AG04449 (cell line): ENCODE measurements at places on chromosomes 3 and 15.

- no peak for DNase-seq
These were observed 30.3 kb upstream of the CTNNB1 start for GRCh38 chr3:41169023-41169422.

GRCh38 chr3:12598890-12599289, 42.0 kb downstream of the MKRN2 start:
- DNase-seq = no peak

GRCh38 chr3:108645364-108645763, 55.8 kb downstream of the DZIP3 start:
- DNase-seq = no peak

- DNase-seq = no peak
These were observed 289.0 kb upstream of the RASGRP1 start for GRCh38 chr15:38853608-38854007.

DNA sequence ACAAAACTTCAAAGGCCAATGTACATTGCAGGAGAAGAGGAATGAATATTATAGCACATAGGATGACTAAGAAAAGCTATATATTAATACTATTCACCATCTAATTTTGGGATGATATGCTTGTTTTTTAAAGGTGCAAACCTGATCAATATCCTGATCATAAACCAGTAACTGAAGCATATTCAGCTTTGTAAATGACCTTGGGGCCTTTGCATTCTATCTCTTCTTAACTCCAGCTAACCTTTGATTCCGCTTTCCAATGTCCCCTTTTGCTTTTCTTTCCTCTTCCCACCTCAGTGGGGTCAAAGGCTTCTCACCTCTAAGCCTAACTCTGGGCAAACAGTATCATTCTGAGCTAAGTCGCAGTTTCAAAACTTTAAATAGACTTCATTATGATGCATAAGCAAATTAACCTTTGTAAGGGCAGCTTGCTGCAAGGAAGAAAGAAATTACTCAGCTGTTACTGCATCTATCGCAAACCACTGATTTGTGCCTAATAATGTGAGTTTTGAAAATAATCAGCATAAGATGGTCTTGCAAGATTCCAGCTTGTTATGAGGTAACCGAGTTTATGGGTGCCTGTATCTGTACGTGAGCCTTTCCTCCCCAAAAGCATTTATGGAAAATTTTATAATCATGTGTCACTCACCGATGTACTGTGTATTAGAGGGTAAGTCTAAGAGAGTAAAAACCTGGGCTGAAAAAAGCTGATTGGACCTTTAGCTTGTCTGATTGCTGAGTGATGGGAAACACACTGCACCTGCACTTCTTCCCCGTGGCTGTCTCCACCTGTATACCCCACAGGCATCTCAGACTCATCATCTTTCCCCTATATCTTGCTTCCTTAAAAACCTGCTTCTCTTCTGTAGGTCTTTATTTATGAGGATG, 116.8 kb downstream of the TPRG1 start:
- no peak for DNase-seq

GRCh38 chr3:77038930-77039605, 831 bp upstream of the ROBO2 start:
- DNase-seq = no peak

- no peak for DNase-seq
These were observed 18.2 kb downstream of the CRTAP start for GRCh38 chr3:33132019-33132360.

DNA sequence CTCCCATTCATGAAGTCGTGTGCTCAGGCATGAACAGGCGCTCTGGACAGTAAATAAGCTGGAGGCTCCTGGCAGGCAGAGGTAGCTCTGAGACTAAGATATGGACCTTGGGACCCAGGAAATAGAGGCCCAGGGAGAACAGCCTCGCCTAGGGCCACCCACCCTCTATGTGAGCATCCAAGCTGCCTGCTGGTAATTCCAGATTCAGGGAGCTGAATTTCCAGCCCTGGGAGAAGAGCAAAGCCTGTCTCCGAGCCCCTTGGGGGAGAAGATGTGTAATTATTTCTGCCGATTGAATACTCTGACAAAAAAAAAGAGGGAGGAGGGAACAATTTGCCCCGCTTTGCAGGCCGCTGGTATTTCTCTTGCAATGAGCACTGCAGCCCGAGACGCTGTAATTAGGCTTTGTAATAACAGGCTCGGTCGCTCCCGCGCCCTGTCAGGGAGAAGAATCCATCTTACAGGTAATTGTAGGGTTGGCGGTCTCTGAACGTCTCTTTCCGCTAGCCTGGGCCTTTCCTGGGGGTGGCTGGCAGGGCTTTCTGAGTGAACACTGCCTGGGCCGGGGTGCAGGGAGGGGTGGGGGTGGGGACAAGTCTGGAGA, 131.5 kb downstream of the WNT7A start:
- no peak for DNase-seq

- DNase-seq = no peak
These were observed 28.1 kb upstream of the LHFPL4 start for GRCh38 chr3:9581742-9582141.

DNA sequence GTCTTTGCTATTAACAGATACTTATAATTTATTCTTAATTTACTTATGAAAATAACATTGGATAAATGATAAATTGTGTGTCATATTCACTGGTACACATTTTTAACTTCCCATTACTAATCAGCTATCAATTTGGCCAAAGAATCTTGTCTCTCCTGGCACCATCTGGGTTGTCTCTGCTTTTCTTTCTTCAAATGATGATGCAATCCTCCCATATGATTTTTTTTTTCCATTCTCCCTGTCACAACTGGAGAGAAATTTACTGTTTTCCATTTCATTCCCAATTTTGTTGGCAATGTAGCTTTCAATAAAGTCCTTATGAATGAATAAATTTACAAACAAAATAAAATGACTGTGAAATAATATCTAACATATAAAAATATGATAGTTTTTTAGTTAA, 743.7 kb upstream of the EPHA6 start:
- no peak for DNase-seq

DNA sequence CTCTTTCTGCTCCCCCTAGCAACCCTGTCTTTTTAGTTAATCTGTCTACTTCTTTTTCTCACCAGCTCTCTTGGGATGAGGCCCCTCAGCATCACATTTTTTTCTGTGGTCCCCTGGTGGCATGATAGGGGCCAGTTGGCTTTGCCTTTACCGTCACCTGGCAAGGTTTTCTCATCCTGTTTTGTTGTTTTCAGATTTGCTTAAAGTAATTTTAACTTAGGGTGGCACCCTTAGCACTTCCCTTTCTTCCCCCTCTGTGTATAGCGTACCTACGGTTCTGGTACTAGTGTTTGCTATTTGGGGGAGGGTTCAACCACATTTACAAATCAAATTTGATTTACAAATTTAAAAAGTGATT, 35.6 kb downstream of the PDCD6IP start:
- DNase-seq = no peak

GRCh38 chr3:41195946-41196345, 3.4 kb upstream of the CTNNB1 start:
- no peak for DNase-seq

DNA sequence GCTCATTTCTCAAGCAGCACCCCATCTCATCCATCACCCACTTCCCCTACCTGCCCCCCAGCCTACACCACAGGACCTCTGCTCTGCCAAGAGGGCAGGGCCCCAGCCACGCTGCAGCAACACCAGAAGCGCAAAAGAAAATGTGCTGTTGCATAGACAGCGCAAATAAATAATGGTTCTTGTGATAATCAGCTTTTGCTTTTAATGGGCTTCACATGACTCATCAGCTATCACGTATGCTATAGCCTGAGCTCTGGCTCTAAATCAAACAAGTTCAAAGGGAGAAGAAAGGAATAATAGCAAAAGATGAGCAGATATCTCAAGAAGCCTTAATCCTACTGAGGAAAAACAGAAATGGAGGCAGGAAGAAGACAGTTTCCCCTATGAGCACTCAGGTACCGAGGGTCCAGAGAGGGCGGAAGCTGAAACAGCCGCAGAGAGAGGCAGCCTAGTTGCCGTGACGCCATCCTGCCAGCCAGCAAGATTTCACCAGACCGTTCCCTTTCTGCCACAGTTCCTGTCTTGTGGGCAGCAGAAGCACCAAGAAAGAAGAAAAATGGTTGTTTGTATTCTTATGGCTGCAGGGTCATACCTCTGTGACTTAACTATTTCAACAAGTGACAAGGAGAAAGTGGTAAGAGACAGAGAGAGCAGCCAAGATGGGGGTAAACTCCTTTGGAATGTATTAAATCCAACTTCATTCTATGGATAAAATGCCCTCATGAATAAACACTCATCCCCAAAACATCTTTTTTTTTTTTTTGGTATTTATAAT, 22.0 kb downstream of the RAB27A start:
- no peak for DNase-seq

DNA sequence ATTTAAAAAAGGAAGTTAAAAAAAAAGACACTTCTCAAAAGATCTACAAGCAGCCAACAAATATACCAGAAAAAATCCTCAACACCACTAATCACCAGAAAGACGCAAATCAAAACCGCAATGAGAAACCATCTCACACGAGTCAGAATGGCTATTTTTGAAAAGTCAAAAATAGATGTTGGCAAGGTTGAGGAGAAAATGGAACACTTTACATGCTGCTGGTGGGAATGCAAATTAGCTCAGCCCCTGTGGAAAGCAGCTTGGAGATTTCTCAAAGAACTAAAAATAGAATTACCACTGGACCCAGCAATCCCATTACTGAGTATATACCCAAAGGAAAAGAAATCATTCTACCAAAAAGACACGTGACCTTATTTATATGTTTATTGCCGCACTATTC, 574.7 kb upstream of the ADAMTS9 start:
- DNase-seq = no peak

DNA sequence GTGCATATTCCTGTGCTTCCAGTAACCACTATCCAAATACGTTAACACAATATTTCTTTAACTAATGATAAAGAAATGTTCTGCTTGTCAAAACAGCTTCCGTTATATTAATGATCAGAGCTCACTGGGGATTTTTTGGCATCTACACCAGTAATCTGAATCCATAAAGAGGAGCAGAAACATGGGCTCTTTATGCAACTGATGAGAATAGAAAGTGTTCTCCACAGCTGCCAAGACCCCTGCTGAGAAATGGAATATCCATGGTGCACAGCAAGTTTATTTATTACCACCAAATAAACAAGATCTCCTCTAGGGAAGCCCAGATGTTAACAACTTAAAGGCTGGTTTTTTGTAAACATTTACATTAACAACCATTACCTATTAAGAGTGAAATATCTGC, 54.5 kb downstream of the ALDH1A2 start:
- no peak for DNase-seq

DNA sequence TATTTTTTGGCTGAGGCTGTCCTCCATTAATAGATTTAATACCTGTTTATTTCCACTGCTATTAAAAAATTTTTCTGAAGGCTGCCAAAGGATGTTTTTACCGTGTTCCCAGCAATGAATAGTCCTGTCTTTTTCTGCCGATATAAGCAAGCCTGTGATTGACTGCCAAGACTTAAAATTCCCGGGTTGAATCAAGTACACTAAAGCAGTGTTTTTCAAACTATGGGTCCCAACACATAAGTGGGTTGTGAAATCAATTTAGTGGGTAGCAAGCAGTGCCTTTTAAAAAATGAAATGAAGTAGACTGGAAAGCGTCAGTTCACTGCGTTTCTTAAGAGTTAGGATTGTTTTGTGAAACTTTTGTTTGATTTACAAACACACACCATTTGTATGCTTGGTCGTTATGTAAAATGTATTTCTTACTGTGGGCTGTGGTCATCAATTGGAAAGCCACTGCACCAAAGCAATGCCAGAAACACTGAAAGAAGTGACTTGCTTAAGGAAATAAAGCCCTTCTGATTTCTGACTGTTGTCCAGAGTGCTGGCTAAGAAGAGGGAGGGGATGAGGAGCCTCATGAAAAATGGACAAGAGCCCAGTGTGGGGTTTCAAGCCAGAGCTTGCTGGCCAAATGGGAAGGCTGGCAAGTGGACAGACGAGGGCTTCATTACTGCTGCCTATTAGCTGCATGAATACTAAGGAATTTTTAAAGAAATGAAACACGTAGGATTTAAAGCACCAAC, 206.0 kb downstream of the THRB start:
- DNase-seq = no peak

- no peak for DNase-seq
These were observed 230.8 kb upstream of the TBC1D5 start for GRCh38 chr3:17972959-17973906.

GRCh38 chr15:71730277-71731144, 79.8 kb upstream of the NR2E3 start:
- DNase-seq = no peak

GRCh38 chr3:178386401-178386800, 149.8 kb upstream of the KCNMB2 start:
- DNase-seq = no peak

DNA sequence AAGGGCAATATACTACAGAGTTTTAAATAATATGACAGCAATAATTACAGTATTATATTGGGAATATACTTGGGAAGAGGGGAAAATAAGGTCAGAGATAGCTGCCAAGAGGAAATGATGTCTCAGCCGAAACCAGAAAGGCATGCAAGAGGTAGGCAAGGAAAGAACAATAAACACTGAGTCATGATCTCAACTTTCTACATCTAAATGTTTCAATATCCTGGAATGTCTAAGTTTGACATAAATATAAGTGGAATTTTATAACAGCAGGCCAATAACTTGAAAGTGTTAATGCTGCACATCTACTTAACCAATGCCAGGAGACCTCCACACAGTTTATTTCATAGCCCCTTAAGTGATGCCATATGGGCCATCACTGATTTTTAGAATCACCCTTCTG, 99.8 kb upstream of the CPNE4 start:
- peak; percentile 74 for DNase-seq

- no peak for DNase-seq
These were observed 177.9 kb downstream of the ANXA2 start for GRCh38 chr15:60219866-60220265.

- no peak for DNase-seq
These were observed 28.2 kb downstream of the POC1A start for GRCh38 chr3:52126036-52126435.

GRCh38 chr3:77376511-77376910, 336.6 kb downstream of the ROBO2 start:
- no peak for DNase-seq

- DNase-seq = no peak
These were observed 88.5 kb upstream of the MNS1 start for GRCh38 chr15:56553486-56553885.

DNA sequence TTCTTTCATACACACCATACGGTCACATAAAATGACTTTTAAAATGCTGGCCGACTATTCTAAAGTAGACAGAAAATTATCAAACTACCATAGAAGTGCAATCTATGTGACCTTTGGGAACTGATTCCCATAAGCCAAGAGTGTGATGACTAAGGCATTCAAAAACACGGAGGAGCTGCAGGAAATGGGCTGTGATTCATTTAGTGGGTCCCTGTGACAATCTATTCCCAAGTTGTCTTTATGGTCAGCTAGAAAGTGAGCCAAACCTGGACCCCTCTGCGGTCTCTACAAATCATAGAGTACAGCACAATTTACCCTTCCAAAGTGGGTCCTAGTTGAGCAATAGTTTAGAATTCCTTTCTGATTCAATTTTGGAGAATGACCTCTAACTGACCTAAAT, 251.5 kb upstream of the CBLB start:
- no peak for DNase-seq

- no peak for DNase-seq
These were observed 109.0 kb upstream of the UNC13C start for GRCh38 chr15:53869044-53869805.

- no peak for DNase-seq
These were observed 2.4 kb downstream of the EHD4 start for GRCh38 chr15:41969851-41970431.

GRCh38 chr3:12508291-12508700, 24.0 kb downstream of the TSEN2 start:
- DNase-seq = peak; percentile 92
